Cardiac muscle cell (in vitro differentiated cells and primary cell): ENCODE measurements at places on chromosomes 1 and 21.
A peak's percentile ranks its signal among the peaks of the same experiment; 100 is the strongest.

DNA sequence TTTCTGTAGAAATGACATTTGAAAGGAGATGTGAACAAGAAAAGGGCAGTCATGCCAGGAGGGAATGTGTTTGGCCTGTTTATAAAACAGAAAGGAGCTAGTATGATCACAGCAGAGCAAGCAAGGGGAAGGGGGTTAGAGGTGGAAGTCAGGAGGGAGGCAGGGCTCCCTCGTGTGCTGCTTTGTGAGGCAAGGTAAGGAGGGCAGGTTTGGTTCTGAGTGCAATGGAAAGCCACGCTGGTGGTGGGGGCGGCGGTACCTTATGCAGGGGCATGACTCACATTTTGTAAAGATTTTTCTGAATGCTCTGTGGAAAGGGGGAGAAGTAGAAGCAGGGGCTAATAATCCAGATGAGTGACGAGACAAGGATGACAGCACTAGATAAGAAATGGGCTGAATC lies 197.5 kb upstream of the C8B start:
- DNase-seq: no peak

DNA sequence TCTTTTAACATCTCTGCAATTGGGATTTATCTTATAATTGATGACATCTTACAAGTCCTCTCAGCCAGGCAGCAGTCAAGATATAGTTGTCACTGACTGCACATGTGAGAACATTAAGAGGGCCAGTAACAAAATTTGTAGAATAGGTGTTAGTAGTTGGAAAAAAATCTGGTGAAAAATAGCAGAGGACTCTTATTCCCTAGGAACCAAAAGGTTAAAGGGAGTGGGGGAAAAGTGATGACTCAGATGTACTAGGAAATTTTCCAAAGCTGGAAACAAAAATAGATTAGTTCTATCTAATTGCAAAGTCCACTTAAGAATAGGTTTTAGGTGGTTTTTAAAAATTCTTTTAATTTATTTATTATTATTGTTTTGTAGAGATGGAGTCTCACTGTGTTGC lies 3.6 kb downstream of the NUP210L start:
- DNase-seq: no peak

DNA sequence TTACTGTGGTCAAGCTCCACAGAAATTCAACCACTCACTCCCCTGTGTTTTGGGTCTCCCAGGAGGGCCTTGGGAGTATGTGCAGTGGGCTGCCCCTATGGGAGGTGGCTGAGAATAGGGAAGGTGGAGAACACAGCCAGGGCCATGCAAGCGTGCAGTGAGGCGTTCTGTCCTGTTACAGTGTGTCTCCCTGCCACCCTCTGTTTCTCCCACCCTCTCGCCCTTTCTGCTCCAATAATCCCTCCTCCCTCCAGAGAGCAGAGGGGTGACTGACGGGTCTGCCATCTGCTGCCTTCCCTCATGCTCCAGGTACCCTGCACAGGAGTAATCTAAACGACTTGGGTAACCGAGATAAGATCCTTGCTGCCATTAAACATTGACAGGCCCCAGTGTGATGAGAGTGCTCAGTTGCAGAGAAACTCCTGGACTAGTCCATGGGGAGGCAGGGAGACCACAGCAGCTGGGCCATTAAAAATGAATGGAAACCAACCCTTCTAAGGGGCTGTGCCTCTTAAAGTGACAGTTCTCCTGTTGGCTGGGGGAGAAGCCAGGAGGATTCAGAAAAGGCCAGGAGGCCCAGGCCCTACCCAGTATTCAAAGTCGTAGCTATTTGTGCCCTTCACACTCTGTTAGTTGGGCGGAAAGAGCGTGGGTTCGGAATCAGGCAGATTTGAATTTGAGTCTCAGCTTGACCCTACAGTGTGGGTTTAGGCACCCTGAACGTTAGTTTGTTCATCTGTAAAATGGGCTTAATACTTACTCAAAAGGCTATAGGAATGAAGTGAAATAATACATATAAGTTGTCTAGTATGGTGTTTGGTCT lies 22.4 kb upstream of the BTG2 start:
- DNase-seq: no peak

- no peak for DNase-seq
Measured at GRCh38 chr21:31943561-31943960, 70.7 kb downstream of the HUNK start.

DNA sequence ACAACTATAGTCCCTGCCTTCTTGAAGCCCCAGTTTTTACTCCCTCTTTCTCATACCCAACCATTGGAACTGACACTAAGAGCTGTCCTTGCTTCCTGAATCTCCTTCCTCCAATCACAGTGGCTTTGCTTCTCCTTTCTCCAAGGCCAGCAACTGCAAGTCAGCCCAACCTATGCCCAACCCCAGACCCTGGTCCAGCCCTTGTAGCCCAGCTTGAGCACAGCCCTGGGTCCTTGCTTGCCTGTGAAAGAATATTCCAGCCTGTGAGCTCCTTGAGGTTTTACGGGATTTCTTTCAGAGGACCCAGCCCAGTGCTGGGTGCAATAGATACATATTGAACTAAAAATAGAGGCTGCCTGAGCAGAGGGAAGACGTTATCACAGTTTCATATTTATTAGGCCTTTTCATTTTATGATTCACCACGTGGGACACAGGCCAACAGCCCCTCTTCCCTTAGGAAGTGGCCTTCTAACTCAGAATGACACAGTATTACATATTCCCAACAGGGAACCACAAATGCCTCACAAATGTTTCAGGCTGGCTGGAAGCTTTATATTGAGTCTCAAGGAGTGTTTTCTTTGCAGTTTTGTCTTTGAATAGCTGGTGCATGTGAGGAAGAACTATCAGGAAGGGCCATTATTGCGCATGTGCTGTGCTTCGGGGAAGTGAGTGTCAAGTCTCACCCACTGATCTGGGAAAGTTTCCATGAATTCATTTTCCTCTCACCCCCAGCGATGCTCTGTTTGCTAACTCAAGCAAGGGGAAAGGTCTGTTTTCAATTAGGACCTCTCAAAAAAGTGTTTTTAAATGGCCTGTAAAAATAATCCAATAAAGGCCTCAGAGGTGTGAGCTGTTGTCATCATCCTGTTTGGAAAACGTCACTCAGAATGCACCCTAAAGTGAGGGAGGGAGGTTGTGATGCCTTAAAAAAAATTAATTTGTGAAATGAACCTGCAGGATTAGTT lies 92.3 kb upstream of the NFIA start:
- no peak for DNase-seq

DNA sequence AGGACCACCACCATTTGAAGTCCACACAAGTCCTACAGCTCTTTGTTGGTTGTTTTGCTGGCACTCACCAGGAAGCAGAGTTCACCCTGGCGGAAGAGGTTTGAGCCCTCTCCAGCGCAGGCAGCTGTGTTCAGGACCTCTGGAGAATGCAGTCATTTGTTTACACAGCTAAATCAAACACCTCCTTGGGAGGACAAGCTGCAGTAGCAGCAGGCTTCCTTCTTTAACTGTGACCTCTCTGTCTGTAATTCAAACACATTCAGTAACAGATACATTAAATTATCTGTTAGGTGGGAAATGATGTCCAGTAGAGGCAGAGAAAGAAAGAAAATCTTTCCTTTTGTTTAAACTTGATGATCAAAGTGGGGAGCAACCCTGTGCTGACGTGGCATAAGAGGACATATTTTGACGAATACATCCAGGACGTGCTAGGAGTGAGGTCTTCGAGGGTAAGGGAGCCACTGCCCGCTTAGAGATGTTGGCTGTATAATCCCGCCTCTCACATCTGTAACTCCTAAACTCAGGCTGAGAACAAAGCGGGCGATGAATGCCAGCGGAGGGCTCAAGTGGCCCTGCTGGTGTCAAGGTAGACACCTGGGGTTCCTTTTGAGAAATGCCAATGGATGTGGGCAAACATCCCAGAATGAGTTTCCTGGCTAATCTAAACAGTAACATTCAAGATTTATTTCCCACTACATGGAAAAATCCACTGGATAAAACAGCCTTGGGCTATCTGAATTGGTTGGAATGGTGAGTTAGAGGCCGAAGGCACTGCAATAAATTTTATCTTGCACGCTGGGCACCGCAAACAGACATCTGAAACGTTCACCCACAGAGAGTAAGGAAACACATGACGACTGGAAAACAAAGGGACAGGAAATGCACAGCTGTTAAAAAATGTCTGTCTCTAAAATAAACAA lies 51.7 kb downstream of the ABCA4 start:
- DNase-seq: no peak

- no peak for DNase-seq
Measured at GRCh38 chr1:234854645-234855039, 244.7 kb upstream of the IRF2BP2 start.

- DNase-seq: no peak
Measured at GRCh38 chr1:160429702-160430535, 29.6 kb downstream of the VANGL2 start.

DNA sequence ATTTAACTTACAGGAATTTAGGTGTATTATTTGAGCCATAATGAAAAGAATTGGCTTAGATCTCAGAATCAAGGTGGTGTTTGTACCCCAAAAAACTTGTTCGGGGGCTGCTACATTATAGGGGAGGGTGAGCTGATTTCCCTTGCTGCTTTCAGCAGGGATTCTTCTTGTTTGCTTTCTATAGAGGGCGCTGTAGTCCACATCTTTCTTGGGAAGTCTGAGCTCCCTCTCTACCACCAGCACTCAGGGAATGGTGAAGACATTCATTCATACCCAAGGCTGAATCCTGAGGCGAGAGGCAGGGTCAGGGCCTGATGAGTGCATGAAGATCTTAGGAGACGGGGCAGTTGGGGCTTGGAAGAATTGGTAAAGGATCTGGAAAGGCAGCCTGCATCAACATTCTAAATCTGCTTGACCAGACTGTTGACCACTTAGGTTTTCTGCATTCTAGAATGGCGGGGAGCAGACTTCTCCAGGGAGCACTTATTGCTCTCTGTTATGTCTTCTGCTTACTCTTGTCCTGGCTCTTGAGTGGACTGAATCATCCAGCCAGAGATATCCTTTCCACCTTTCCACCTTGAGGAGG lies 18.9 kb downstream of the SPATA46 start:
- DNase-seq: peak; percentile 56

DNA sequence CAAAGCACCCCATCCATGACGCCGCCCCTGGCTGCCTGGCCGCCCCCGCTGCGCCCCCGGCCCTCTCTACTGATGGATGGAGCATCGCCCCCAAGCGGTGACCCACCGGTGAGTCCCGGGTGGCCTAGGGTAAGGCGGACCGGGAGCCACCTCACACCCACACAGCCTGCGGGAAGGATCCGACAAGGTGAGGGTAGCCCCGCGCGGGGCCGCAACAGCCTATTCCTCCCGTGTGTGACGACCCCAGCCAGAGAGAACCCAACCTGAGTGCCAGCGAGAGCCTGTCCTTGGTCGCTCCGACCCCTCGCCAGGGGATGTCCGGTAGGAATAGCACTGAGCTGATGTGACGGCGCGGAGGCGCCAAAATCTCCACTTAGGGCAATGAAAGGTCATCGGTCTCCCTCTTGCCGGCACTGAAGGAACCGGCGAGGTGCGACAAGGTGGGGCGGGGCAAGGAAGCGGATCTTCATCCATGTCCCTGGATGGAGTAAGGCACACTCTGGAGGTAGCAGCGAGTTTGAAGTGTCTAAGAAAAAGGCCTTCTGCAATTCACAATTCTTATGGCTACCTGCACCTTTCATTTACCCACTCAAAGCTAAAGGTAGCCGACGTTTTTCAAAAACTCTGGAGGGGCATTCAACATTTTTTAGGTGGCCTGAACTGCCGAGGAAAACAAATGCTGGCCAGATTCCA lies 19.7 kb upstream of the CHIA start:
- DNase-seq: no peak

DNA sequence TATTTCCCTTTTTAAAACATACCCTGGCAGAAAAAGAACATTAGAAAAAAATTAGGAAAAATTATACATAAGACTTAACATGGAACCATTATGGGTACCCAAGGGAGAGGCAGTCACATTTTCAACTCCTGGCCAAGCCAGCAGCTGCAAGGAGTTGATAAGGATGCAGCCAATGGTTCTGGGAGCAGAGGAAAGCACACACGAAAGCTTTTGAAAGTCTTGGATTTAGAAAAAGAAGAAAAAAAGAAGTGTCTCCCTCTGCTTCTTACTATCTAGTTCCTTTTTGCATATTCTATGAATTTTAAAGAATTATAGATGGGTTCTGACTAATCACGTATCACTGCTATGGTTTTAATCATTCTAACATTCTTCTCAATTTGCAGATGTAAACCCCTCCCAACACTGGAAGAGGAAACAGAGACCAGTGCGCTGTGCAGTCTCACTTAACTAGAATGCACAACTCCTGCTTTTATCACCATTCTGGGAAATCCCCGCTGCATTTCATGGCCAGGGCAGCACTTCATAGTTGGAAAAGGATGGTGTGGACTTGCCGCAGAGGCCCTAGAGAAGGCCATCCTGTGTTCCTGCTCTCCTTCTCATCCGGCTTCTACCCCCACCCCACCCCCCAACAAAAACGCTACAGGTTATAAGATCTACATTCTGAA lies 2.7 kb upstream of the CD58 start:
- no peak for DNase-seq

- DNase-seq: peak; percentile 4
Measured at GRCh38 chr1:221664253-221664652, 77.6 kb downstream of the DUSP10 start.

DNA sequence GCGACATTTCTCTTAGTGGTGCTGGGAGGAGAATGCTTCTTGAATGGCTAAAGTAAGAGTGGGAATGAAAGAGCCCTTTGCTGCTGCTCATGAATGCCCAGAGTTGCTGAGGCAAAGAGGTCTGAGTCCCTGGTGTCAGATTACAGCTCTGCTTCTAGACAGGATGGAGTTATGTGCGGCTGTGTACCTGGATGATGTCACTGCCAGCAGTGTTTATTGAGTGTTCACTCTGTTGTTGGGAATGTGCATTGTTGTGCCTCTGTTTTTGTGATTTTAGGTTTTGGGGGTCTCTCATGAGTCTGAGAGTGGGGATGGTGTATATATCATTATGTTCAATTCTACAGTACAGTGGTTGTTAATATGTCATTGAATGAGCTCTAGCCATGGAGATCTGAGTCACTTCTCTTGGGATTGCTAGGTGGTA lies 2.7 kb downstream of the CDC14A start:
- DNase-seq: peak; percentile 18

- no peak for DNase-seq
Measured at GRCh38 chr1:152673016-152673415, 2.1 kb upstream of the LCE2C start.

DNA sequence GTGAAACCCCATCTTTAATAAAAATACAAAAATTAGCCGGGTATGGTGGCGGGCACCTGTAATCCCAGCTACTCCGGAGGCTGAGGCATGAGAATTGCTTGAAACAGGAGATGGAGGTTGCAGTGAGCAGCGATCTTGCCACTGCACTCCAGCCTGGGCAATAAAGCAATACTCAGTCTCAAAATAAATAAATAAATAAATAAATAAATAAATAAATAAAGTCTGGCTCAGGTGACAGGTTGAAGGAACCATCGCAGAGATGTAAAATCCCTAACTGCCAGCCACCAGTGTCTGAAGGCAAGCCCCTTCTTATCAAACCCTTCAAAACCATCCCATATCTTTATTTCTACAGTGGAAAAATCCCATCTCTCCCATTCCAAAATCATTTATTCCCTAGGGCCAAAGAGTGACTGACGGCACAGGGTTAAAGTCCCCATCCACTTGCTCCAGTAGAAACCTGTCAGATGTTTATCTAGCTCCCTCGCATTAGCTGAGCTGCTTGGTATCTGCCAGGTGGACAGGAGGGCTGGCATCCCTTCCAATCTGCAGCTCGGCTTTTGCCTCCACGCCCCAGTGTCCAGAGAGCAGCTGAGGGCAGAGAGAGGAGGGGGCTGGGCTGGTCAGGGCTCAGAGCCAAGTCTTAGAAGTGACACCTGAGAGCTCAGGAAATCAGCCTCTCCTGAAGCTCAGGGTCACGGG lies 5.0 kb downstream of the CSRP1 start:
- DNase-seq: peak; percentile 73
